OCI-M1 (cell line): ENCODE measurements at places on chromosomes 3 and 15.

GRCh38 chr3:11720917-11721411 lies 77.2 kb upstream of the VGLL4 start:
- no peak for DNase-seq

DNA sequence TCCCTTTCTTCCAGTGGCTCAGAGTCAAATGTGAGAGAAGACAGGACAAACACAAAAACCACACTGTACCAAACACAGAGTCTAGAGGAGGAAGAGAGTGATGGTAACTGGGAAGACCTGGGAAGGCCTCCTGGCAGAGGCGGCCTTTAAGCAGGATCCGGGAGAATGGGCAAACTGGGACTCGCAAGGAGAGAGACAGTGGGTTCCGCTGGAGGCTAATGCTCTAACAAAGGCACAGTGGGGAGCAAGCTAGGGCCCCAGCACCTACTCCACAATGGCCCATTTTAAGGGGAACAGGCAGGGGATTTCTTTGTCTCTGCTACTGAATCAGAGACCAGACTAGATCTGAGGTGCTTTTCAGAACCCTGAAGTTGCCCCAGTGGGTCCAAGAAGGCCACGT lies 81.4 kb upstream of the HES1 start:
- no peak for DNase-seq

DNA sequence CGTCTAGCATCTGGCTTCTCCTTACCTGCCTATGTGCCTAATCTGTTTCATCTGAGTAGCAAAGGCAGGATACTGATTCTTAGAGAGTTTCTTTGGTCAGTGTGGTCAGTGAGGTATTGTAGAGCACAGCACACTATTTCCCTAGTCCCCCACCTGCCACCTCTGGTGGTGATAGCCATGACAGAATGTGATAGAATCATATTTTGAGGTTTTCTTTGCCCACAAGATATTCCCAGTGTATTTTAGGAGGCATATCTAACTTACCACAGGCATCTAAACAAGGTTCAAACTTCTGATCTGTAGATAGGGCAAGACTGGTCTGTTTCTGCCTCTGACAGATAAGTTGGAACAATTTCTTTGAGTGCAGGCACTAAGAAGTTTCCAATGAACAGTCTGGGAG lies 188.0 kb downstream of the SOX2 start:
- DNase-seq: peak; percentile 52

- DNase-seq: peak; percentile 77
Measured at GRCh38 chr15:78085928-78086327, 6.4 kb upstream of the SH2D7 start.

DNA sequence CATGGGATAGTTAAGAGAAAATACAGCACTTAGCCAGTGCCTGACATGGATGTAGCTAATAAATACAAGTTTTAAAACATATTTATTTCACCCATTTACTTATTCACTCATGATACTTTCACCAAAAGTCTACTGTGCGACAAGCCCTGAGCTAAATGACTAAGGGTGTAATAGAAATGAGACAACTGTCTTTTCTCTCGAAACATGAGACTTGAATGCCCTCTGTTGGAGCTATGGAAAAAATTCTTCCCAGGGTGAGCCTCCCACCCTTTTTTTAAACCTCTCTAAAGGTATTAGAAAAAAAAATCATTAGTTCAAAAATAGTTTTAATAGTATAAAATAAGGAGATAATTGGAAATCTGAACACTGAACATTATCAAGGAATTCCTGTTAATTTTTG lies 24.3 kb upstream of the RPL14 start:
- peak; percentile 10 for DNase-seq

- DNase-seq: peak; percentile 43
Measured at GRCh38 chr15:75161106-75161916, 40.4 kb upstream of the C15orf39 start.

DNA sequence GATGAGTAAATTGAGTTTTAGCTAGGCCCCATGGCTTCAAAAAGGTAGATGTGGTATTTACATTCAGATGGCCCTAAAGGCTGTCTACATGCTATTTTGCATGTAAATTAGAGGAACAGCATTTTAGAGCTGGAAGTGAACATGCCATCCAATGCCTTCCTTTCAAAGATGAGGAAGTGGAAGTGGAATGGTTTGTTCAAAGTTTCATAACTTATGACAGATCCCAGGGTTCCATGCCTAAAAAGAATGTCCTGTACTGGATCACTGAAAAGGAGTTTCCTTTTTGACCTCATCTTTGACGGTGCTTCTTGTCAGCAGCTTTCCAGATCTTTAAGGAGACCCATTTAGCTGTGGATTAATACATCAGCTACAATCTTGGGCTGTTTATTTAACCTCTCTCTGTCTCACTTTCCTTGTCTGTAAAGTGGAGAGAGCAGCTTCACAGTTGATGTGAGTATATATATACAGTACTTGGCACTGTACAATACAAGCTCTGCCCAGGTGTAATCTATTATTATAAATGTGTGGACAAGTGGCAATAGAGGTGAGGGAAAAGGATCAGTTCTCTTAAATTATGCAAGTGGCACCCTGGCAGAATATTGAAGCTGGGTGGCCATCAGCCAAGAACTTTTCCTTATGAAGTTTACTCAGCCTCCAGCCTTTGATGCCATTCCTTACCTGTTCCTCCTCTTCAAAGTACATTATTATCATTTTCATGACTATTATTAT lies 68.7 kb upstream of the GOLGA8B start:
- peak; percentile 75 for DNase-seq

DNA sequence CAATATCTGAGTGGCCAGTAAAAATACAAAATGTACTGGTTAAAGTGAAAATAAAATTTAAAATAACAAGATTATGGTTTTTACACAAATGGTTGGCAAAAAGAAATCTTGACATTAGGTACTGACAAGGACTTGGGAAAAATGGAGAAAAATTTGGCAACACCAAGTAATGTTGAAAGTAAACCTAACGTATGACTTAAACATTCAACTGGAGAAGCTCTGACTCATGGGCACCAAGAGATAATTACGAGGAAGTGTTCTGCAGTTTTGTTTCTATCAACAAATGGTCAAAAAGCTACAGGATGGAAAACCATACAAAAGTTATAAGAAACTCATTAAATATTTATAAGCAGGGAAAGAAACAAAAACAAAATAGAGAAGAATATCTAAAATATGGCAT lies 177.7 kb downstream of the ZNF385D start:
- peak; percentile 56 for DNase-seq

GRCh38 chr3:195250473-195251251 lies 20.3 kb downstream of the XXYLT1 start:
- no peak for DNase-seq

DNA sequence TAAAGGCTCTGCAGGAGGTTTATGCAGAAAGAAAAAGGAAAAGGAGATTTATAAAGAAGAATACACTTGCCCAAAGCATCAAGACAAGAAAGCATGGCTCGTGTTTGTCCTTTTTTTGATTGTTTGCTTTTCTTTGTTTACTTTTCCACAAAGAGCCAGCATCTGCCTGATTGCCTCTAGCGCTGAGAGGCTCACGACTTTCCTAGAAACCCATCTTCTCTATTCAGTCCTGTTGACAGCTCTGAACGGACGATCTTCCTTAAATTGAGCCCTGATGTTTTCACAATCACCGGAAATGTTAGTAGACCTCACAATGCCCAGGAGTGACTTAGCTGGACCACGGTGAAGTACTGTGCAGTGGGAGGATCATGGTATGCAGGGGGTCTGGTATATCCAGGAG lies 12.4 kb downstream of the GP5 start:
- DNase-seq: no peak

GRCh38 chr15:65599677-65600076 lies 11.3 kb downstream of the INTS14 start:
- no peak for DNase-seq

DNA sequence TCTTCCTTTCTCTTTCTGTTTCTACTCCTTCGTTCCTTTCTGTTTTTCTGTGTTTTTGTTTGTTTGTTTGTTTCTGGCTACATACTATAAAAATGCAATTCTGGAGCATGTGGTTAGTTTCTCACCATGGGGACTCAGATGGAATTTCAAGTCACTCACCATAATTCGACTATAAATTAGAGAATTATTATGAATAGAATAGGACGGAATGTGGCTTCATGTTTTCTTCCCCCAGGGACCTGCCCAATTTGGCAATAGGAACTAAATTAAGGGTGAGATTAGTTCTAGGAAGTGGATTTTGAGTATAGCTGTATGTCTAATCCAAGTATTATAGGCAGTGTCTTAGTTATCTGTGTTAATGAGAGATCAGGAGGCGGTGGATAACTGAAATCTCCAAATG lies 96.9 kb downstream of the THSD4 start:
- no peak for DNase-seq

DNA sequence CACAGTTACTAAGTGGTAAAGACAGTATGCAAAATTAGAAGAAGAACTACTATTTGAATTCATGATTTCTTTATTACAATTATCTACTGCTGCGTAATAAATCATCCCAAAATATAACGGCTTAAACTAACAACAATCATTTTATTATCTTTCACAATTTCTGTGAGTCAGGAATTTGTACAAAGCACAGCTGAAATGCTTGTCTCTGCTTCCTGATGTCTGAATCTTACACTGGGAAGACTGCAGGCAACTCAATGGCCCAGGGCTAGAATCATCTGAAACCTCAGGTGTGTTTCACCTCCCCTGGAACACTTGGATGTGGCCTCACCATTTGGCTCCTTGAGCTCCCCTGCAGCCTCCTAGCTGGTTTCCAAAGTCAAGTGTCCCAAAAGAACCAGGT lies 145.1 kb downstream of the MAGI1 start:
- DNase-seq: no peak

DNA sequence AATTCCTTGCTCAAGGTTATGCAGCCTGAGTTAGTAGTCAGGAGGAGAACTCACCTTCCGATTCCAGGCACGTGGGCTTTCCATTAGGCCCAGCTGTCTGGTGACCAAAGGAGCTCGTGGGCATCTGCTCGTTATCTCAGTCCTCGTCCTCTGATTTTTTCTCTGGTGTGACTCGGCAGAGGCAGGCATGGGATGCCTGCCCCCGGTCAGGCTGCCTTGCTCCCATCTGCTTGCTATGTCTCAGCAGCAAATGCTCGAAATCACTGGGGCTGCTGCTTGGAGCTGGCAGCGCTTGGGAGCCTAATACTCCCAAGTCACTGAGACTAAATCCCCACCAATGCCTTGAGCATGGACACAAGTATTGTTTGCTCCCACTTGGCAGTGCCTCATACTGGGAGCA lies 84.5 kb upstream of the NMNAT3 start:
- no peak for DNase-seq

- DNase-seq: no peak
Measured at GRCh38 chr3:162699291-162699690, 1202.7 kb downstream of the OTOL1 start.

- DNase-seq: peak; percentile 94
Measured at GRCh38 chr15:63610209-63610841, 13.1 kb downstream of the FBXL22 start.

- DNase-seq: peak; percentile 10
Measured at GRCh38 chr15:30043211-30043655, 39.5 kb upstream of the GOLGA8J start.

GRCh38 chr3:133880886-133881455 lies 14.7 kb downstream of the RAB6B start:
- no peak for DNase-seq

- no peak for DNase-seq
Measured at GRCh38 chr3:142650001-142650693, 54.0 kb downstream of the PLS1 start.

DNA sequence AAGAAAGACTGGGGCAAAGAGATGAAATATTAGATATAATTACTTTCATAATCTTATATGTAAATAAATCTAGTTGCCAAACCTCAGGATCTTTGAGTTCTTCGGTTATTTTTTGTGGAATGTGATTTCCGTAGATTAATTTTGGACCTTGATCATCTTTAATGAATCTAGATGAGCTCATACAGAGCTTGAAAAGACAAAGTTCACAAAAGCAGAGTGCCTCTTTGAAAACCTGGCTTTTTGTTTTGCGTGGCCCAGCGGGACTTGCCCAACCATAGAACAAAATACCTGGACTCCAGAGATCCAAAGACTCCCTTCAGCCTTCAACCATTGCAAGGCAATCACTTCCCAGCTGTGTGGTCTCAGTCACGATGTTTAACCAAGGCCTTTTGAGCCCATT lies 54.8 kb upstream of the CHST2 start:
- no peak for DNase-seq

DNA sequence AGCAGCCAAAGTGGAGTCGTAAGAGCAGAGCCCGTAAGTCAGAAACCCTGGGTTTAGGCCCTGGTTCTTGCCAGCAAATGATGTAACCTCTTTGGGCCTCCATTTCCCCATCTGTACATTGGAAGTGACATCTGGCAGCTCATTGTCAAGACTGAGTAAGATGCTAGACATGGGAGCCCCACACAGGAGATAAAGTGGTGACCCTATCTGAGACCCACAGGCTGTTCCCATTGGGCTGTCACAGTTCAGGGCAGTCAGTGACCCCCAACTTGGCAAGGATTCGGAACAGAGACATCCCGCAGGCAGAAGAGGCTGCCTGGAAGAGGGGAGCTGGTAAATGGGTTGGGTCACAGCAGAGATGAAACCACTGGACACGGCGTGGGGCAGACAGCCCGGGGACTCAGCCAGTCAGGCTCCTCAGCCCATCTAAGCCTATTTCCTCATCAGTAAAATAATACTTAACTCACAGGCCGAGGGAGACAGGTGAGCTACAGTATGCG lies 1.8 kb downstream of the CLN6 start:
- DNase-seq: no peak

DNA sequence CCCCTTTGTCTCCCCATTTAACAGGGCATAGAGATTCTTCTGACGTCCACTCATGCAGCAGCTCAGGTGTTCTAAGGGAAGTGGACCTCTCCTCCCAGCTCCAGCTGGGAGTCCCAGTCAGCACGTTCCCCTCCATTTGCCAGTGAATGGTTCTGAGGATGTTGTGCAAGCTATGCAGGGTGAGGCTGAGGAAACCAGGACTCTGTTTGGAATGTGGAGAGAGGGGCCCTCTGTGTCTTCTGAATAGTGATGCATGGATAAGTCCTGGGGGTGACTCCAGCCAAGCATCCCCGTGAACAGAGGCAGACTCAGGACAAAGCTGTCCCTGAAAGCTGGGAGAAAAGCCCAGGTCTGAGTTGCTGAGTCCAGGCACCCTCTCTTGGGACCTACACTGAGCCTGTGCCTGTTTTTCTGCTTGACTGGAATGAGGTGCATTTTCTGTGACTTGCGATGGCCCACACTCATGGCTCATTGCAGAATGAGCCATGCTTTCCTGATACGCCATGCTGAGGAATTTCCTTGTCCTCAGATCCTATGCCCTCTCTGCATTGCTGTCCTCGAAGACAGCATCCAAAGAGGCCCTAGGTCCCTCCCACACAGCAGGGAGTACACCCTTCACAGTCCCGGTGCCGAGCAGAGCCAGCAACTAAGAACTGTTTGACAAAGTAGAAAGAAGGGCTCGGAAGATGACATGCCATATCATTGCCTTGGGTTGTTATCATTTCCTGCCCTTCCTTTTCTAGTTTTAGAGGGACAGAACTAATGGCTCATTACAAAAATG lies 185.2 kb downstream of the ATP10A start:
- DNase-seq: no peak

- DNase-seq: no peak
Measured at GRCh38 chr15:63301088-63301487, 23.7 kb downstream of the APH1B start.

- DNase-seq: no peak
Measured at GRCh38 chr3:14721126-14721864, 46.4 kb downstream of the C3orf20 start.

- DNase-seq: no peak
Measured at GRCh38 chr3:154327871-154328270, 3.6 kb upstream of the DHX36 start.

- DNase-seq: no peak
Measured at GRCh38 chr3:183291497-183292031, 38.5 kb downstream of the B3GNT5 start.
